ENCODE measurements at places on chromosomes 12 and 14. TPM values are rescaled to one million over a fixed set of nuclear protein-coding genes. Genes with fewer than 3 reads are reported as not detected.
A peak's percentile ranks its signal among the peaks of the same experiment; 100 is the strongest.

The TRPV4 gene
- total RNA-seq: not detected

GRCh38 chr14:58783792-58784511 lies 146.2 kb downstream of the DACT1 start:
- H3K36me3 ChIP-seq: no peaks in the 10 kb centered on the region
- H3K4me1 ChIP-seq: no peaks in the 10 kb centered on the region
- H3K27me3 ChIP-seq: no peaks in the 10 kb centered on the region
- no peak overlapping the region for H3K27ac ChIP-seq
- no peak for DNase-seq
- no peak overlapping the region for H3K4me3 ChIP-seq

- H3K36me3 ChIP-seq: peaks cover 52% of the 10 kb centered on the region
- no peaks in the 10 kb centered on the region for H3K4me1 ChIP-seq
- DNase-seq: no peak
- no peak overlapping the region for H3K4me3 ChIP-seq
- H3K27me3 ChIP-seq: no peaks in the 10 kb centered on the region
Observed at GRCh38 chr12:105057174-105057573, 27.1 kb downstream of the ALDH1L2 start.

GRCh38 chr12:85275374-85275773 lies 4.6 kb upstream of the ALX1 start:
- H3K27me3 ChIP-seq: peaks cover 17% of the 10 kb centered on the region
- DNase-seq: no peak
- no peaks in the 10 kb centered on the region for H3K36me3 ChIP-seq
- no peak overlapping the region for H3K4me3 ChIP-seq
- H3K4me1 ChIP-seq: peaks cover 5% of the 10 kb centered on the region

DNA sequence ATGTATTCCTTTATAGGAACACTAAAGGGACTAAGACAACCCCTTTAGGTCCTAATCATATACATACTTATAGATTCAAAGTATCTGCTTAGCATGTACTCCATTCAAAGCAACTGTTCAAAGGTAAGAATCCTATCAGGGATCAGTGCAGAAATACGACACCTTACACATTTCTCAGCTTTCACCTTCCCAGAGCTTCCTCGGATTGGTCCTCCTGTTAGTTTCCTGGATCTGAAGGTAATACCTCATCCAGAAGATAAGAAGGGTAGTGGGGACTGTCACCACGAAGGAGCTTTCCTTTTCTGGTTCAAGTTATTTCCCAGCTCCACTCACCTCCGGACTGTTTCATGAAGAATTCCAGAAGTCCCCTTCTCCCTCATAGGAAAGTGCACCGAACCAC lies 38.0 kb downstream of the RCOR1 start:
- no peaks in the 10 kb centered on the region for H3K27me3 ChIP-seq
- no peak for DNase-seq
- no peaks in the 10 kb centered on the region for H3K36me3 ChIP-seq
- H3K27ac ChIP-seq: no peak overlapping the region

DNA sequence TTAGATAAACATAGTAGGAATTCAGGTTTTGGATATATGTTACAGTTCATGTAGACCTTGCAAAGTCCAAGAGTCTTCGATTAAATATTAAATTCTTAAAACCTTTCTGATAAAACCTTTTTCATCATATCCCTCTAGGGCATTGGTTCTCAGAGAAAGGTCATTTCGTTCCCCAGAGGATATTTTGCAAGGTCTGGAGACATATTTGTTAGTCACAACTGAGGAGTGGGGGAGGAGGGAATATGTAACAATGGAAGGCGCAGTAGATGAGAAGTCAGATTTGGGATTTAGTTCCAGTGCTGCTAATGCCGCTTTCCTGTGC lies 5.3 kb downstream of the TMEM253 start:
- no peaks in the 10 kb centered on the region for H3K4me1 ChIP-seq
- peak overlapping the region; percentile 20 for H3K4me3 ChIP-seq
- H3K27me3 ChIP-seq: no peaks in the 10 kb centered on the region
- DNase-seq: no peak
- no peaks in the 10 kb centered on the region for H3K36me3 ChIP-seq

- peak overlapping the region; percentile 21 for H3K4me3 ChIP-seq
- no peaks in the 10 kb centered on the region for H3K27me3 ChIP-seq
- H3K27ac ChIP-seq: peak overlapping the region; percentile 89
- peak; percentile 76 for DNase-seq
Observed at GRCh38 chr14:103512701-103513611, 9.7 kb downstream of the CKB start.

DNA sequence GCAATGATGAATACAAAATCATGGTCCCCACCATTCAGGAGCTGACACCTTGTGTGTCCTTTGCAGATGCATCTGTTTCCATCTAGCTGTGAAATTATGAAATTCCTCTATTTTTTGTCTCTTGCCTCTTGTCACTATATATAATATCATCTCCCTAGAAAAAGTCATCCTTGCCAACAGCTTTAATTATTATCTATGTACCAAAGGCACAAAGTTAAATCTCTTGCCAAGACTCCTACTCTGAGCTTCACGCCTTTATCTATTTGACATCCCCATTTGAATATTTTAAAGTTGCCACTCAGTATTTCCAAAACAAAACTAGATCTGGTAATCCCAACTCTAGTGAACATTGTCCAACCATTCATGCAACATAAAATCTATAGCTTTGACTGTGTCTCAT lies 32.0 kb upstream of the PRB2 start:
- no peak overlapping the region for H3K4me3 ChIP-seq
- no peak overlapping the region for H3K27ac ChIP-seq
- no peak for DNase-seq
- no peaks in the 10 kb centered on the region for H3K4me1 ChIP-seq
- H3K27me3 ChIP-seq: no peaks in the 10 kb centered on the region

DNA sequence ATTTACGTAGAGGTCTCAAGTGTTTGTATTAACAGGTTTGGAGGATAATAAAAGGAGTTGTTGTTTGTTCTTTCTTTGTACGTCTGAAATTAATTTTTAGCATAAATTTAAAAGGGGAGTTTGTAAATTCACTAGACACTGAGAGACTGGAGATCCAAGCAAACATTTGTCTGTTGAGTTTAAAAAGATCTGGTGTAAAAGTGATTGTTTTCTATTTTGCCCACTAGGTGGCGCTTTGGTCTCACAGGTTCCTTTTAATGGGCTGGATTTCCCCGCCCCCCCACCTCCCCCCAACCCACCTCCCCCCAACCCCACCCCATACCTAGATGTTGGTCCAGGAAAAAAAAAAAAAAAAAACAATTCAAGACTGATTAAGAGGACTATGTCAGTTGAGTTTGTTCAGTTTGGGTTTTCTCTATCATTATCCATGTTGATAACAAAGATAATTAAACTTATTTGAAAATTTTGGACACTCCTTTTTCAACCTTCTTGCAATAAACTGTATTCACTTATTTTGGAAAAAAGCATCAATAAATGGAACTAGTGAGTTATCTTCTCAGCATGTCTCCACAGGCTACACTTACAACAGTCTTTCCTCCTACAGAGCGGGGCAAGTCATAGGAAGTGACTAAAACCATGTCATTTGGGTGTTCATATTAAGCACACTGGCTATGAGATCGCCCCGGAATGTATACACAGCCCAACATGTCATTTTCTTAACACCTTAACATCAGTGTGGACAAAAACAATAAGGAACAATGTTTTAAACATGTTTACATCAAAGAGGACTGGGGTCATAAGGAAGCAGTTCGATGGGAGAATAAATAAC lies 841.1 kb downstream of the NRXN3 start:
- H3K27me3 ChIP-seq: no peaks in the 10 kb centered on the region
- no peak overlapping the region for H3K4me3 ChIP-seq
- no peak for DNase-seq
- H3K36me3 ChIP-seq: no peaks in the 10 kb centered on the region

GRCh38 chr12:108752387-108752786 lies 21.1 kb upstream of the CORO1C start:
- H3K4me3 ChIP-seq: no peak overlapping the region
- no peak overlapping the region for H3K27ac ChIP-seq
- no peaks in the 10 kb centered on the region for H3K4me1 ChIP-seq
- no peaks in the 10 kb centered on the region for H3K27me3 ChIP-seq
- DNase-seq: no peak

DNA sequence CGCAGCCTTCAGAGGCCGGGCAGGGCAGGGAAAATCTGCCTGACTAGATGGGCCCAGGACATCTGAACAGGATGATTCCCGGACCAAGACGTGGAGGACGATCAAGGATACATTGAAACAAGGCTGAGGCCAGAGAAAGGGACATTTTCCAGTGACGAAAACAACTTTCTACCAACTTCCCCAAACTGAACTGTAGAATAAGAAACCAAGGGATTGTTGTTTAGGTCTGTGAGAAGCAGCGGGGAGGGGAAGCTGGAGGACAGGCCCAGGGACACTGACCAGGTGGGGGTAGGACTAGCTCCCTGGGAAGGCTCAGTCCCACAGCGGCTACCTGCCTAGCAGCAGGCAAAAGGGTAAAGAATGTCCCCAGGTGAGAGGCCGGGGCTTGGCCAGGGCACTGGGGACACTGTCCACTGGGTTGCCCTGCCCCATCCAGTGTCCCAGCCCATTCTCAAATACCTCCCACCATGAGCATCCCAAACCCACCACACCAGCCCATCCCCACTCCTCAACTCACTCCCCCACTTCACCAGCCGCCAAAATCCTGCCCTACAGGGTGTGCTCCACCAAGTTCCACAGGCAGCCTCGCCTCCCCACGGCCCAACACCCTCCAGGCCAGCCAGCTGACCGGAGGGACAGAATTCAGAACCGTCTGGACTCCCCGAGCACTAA lies 995 bp downstream of the TNFRSF1A start:
- no peaks in the 10 kb centered on the region for H3K27me3 ChIP-seq
- peaks cover 5% of the 10 kb centered on the region for H3K36me3 ChIP-seq
- DNase-seq: no peak
- peak overlapping the region; percentile 98 for H3K27ac ChIP-seq

The ZFHX2 gene
- total RNA-seq: 1.3 TPM

- no peaks in the 10 kb centered on the region for H3K36me3 ChIP-seq
- no peak for DNase-seq
- no peak overlapping the region for H3K4me3 ChIP-seq
- no peaks in the 10 kb centered on the region for H3K27me3 ChIP-seq
Observed at GRCh38 chr12:89040146-89040964, 311.9 kb downstream of the DUSP6 start.

The PRIMA1 gene
- 9.4 TPM for total RNA-seq

DNA sequence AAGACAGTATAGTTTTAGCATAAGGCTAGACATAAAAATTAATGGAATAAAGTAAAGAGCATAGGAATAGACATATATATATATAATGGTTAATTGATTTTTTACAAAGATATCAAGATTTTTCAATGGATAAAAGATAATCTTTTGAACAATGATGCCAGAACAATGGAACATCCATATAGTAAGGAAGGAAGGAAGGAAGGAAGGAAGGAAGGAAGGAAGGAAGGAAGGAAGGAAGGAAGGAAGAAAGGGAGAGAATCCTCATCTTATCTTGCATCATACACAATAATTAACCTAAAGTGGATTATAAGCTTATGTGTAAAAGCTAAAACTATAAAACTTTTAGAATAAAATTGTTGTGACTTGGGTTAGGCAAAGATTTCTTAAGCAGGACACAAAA lies 9.8 kb upstream of the NELL2 start:
- no peaks in the 10 kb centered on the region for H3K27me3 ChIP-seq
- H3K36me3 ChIP-seq: no peaks in the 10 kb centered on the region
- no peak overlapping the region for H3K27ac ChIP-seq
- no peaks in the 10 kb centered on the region for H3K4me1 ChIP-seq
- DNase-seq: no peak

The ABHD4 gene
- 33.5 TPM for total RNA-seq

- H3K4me1 ChIP-seq: no peaks in the 10 kb centered on the region
- no peaks in the 10 kb centered on the region for H3K27me3 ChIP-seq
- no peak overlapping the region for H3K27ac ChIP-seq
- DNase-seq: no peak
Observed at GRCh38 chr14:24269368-24269767, 2.0 kb downstream of the RABGGTA start.

The KRT3 gene
- not detected for total RNA-seq

DNA sequence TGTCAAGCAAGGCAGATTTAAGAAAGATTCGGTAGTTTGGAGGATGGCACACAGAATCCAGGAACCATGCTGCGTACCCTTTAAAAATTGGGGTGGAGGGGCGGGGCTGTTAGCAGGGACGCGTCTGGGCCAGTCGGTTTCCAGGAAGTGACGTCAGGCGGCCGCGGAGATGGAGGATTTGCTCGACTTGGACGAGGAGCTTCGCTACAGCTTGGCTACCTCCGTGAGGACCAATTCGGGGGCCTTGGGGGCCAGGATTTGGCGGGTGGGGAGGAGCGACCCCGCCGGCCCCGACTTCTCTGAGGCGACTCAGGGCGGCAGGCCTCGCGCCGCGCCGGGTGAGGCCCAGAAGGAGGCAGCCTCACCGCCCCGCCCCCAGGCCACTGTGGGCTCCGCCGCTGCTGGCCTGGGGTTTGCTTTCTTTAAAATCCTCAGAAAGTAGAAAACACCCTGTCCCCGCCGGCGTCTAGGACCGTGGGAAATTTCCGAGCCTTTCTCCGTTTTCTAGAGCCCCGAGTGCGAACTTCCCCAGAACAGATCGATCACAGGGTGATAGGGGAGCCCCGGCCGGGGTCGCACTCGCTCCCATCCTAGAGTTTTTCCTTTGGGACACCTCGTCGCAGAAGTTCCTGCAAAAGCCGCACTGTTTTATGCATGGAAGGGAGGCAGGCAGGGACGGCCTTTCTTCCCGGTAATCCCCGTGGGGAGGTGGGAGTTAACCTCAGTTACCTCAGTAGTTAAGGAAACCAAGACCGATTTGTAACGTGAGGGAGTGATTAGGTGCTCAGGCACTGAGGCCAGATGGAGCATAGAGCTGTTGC lies at the start of gene IFT43:
Gene IFT43 (plus strand): TSS at position 146 of the 821 bp plus-strand sequence. CDS start 24 bp downstream, at position 170.
- peaks cover 41% of the 10 kb centered on the region for H3K4me1 ChIP-seq
- H3K27ac ChIP-seq: peak within 1 kb of the TSS; percentile 99
- no peaks in the 10 kb centered on the region for H3K27me3 ChIP-seq

- H3K36me3 ChIP-seq: peaks cover 14% of the 10 kb centered on the region
Observed at GRCh38 chr12:53051881-53052412, 2.1 kb downstream of the TNS2 start.

DNA sequence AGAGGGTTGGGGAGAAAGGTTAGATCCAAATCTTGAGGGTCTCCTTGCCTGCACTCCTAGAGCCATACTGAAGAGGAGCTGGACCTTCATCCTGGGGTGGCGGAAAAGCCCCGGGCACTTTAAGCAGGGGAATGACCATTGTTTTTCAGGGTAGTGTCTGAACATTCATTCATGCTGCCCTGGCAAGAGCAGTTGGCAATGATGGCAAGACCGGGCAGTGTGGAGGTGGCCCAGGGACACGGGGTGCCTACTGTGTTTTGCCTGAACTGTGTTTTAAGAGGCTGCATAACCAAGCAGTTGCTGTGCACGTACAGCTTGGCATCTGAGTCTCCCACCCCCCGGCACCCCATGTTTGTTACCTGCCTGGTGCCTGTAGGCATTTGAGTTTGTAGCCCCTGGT lies 14.7 kb downstream of the TPCN1 start:
- no peaks in the 10 kb centered on the region for H3K27me3 ChIP-seq
- H3K4me3 ChIP-seq: no peak overlapping the region
- peaks cover 41% of the 10 kb centered on the region for H3K4me1 ChIP-seq
- DNase-seq: peak; percentile 64
- H3K27ac ChIP-seq: peak overlapping the region; percentile 86

The LAG3 gene
- total RNA-seq: not detected

The CNTN1 gene
- 0.75 TPM for total RNA-seq

- H3K4me1 ChIP-seq: peaks cover 4% of the 10 kb centered on the region
- no peaks in the 10 kb centered on the region for H3K27me3 ChIP-seq
- no peaks in the 10 kb centered on the region for H3K36me3 ChIP-seq
- H3K27ac ChIP-seq: no peak overlapping the region
- DNase-seq: no peak
Observed at GRCh38 chr12:119151445-119152026, 27.2 kb upstream of the HSPB8 start.
